Foreskin fibroblast (primary cell): ENCODE measurements at places on chromosomes 2 and 18.
A peak's percentile ranks its signal among the peaks of the same experiment; 100 is the strongest.

DNA sequence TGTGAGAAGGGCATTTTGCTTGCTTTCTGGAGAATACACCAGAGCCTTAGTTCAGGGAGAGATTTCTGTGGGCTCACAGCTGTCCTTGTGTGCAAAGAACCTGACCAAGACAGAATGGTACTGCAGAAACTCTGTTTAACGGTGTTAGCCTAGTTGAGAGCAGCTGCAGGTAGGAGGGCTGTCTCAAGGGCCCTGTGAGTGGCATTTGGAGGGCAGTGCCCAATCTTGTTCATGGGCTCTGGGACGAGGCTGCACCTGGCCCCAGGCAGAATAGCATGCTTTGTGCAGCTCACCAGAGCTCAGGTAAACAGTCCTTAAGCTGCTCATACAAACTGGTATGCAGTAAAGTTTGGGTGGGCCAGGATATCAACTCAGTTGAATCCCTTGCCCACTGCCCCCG, 16.9 kb upstream of the RGPD4 start:
- no peak for DNase-seq

DNA sequence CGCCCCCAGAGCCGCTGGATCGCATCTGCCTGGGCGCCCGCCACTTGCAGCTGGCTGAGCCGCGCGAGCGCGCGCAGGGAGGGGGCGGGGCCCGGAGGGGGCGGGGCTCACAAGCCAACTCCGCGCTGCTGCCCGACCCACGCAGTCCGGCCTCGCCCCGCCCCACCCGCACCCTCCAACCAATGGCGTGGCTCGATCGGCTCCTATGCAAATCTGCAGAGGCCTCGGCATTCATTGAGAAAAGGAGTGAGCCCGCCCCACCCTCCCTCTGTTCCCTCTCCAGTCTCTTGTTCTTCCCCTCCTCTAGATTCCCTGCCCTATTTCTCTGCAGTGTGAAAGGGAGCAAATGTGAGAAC, at the start of gene ALK:
TSS of gene ALK (minus strand) at position 27 of the 356 bp plus-strand sequence. CDS start 927 bp downstream, outside the sequence.
- DNase-seq: peak; percentile 84

DNA sequence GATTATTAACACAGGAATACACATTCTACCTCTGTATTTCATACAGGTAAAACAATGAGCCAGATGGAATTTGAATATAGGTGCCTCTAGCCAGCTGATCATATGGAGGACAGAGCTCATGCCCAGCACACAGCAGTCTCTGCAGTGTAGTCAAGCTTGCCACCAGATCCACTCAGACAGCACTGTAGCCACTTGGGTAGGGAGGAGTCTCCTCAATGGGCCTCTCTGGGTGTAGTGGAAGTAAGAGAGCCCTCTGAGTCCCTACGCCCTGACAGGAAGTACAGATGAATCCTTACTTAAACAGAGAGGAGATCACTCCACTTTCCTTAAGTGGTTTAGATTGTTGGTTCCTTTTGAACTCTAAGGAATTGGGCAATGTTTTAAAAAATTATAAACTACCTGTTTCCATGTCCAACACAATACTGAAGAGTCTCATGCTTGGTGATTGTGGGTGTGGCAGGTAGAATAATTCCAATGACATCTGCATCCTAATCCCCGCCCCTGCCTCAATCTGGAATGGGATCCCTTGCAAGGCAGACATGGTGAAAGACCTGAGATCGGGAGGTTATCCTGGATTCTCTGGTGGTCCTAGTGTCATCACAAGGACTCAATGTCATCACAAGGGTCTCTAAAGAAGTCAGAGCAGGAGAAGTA, 23.0 kb upstream of the TMEM200C start:
- no peak for DNase-seq

GRCh38 chr2:979069-979928, 28.6 kb downstream of the SNTG2 start:
- no peak for DNase-seq

DNA sequence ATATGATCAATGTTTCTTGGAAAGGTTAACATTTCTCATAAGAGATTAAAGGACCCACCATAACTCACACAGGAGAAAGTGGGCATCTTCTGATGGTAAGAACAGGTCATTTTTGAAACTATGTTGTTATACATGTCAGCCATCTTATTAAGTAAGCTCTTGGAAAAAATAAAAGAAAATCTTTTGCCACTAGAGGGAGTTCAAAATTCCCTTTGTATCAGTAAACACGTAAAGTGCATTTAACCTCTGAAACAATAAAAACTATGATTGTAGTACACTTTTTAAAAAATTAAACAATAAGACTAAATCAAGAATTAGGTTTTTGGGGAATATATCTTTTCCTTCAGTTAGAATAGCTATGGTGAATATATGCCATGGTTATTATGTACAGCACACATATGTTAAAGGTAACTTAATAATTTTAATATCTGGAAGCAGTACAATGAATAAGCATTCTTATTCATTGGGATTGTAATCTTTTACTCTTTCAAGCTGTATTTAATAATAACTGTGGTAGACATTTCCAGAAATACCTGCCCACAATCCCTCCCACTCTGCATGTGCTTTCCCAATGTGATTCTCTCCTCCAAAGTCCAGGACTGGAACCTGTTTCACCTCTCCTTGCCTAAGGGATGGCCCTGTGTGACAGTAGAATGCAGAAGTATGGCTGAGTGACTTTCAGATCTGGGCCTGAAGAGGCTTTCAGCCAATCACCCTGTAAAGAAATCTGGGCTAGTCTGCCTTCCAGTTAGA, 64.2 kb downstream of the RBMS1 start:
- no peak for DNase-seq

DNA sequence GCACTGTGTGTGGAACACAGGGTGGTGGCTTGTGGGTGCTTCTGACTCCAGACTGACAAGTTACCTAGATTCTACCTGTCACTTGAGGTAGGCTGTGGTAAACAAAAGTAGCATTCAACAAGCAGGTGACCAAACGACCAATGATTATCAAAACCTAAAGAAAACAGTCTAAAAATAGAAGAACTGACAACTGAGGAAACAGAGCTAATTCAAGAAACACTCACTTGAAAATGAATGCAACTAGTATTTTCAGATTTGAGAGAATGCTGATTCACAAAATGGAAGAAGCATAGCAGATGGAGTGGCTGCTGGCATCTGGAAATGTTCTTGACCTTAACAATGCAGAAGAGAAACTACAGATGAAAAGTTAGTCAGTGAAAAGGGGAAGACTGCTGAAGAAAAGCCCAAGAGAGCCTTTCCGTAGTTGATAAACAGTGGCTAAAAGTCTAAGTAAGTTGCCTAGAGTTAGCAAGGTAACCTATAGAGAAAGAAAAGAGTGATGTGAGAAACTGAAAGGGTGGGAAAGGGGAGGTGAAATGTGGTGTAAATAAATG, 170.4 kb downstream of the NCK2 start:
- DNase-seq: no peak

DNA sequence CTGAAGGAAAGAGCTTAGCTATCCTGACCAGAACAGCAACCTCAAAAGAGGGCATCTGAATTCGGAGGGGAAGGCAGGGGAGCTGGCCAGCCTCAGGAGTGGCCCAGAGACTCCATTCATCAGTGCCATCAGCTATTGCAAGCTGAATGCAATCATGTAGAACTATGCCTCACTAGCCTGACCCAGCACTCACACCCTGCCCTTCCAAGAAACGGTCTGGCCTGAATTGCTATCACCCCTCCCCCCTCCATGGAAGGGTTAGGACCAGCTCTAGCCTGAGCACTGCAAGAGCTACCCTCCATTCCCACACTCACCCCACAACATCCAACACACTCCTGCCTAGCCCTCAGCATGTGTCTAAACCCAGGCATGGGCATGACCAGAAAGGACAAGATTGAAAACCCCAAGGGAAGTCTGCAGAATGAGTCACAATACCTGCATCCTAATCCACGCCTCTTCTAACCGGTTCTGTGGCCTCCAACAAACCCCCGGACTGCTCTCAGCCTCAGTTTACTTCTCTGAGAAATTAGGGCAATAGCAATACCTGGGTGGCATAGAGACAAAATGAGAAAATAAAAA, 120.3 kb downstream of the BCL11A start:
- DNase-seq: no peak

DNA sequence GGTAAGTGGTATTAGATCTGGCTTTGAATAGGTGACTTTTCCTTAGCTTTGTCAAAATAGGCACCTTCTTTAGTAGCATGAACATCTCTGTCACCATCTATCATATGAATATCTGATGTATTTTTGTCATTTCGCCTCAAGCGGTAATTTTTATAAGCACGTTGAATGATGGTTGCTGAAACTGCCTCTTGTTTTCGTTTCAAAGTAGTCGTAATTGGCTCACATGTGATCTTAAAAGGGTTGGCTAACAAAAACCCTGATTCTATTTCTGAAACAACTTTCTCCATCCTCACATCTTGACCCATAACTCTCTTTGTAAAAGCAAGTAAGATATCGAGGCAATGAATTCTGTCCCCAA, 29.8 kb upstream of the SCN9A start:
- DNase-seq: no peak

GRCh38 chr2:143801561-143801960, 672.3 kb downstream of the ARHGAP15 start:
- no peak for DNase-seq

GRCh38 chr2:55111570-55112228, 61.4 kb upstream of the RTN4 start:
- DNase-seq: peak; percentile 94

- no peak for DNase-seq
Measured at GRCh38 chr2:86035376-86035882, 70.3 kb downstream of the POLR1A start.

DNA sequence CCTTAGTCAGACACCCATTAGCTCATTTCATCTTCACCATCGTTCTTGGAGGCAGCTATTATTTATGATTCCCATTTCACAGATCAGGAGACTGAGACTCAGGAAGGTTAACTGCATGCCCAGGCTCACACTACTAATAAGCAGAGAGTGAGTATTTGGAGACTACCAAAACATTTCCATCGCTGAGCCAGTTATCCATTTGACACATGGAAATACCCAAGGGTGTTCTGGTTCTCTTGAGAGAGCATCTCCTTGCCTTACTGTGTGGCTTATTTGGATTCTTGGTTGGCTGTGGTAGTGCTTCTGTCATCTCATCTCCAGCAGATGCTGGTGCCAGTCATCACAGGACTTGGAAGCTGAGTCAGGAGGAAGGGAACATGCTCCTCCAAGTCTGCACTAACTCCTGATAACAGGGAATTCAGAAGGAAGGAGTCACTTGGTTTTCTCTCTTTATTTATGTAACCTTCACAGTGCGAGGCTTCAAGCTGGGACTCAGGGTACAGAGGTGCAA, 55.2 kb downstream of the RASGRP3 start:
- DNase-seq: peak; percentile 65

DNA sequence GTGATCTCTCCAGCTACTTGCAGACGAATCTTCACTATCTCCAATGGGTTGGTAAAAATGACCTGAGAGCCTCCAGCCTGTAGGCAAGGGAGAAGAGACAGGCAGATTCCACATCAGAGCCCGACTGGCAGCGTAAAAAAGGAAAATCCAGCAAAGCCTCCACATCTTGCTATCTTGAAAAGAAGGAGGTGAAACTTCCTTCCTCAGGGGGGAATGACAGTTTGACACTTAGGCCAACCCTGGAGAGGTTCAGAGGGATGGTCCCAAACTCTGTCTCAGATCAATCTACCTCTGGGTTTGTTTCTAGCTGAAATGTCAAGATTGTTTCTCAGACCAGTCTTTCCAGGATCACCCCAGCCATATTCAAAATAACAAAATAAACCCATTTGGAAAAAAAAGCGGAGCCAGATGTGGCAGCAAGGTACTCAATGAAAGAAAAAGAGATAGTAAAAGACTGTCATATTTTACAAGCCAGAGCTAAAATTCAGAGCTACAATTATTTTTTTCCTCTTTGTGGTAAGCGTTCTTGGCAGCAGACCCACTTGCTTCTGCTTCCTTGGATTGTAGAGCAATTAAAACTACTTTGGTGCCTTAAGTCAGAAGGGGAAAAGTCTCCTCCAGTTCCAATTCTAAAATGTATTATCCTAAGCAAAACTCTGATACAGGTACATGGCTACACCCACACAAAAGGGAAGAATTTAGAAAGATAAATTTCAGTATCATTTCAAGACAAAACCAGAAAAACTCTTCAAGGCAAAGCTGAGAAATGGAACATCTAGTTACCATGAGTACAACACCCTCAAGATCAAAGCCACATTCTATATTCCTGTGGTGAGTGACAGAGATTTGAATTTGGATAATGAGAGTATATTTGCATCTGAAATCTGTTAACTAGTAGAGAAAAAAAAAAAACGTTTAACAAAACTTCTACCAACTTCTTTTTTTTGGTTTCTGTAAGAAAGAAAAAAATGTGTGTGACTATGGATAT, 100.1 kb downstream of the SLC25A12 start:
- DNase-seq: no peak
